Effector memory CD4-positive, alpha-beta T cell (primary cell): ENCODE measurements at places on chromosomes 13 and 19.

DNA sequence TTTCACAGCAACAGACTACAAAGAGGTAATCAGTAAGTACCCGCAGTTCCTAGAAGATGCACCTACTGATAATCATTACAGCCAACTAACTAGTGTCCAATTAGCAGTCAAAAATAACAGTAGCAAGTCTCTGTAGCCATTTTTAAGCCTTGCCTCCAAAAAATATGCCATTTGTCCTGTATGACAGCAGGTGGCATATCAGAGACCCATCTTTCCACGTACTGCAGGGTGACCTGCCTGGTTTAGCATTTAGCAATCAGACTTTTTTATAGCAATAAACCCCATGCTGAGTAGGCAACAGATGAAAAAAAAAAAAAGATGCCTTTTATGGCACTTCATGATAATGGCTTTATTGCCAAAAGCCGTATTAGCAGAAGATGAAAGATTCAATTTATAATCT is 155.3 kb upstream of the LSM14A start:
- no peak for DNase-seq

DNA sequence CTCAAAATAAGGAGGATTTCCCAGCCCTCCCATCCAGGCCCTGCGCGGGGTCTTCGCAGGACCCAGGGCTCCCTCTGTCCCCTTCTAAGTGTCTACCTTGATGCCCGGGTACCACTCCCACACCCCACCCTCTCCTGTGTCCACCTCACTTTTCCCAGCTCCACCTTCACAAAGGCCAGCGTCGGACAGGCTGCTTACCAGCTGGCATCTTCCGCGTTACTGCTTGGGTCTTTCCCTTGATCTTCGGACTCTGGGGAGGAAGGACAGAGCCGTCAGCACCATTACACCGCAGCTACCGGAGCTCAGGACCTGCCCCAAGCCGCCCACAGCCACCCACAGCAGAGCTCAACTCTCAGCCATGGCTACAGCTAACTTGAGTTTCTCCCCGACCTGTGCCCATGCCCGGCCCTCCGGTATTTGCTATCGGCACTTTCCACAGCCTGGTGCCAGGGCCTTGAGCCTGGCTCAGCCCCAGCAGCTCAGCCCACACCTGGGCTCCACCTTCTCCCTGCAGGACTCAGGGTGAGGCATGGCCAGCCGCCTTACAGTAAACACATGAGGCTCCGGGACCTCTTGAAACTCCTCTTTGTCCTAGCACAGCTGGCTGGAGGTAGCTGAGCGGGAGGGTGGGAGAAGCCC is 3.8 kb downstream of the C13orf46 start:
- DNase-seq: no peak

- DNase-seq: no peak
These were observed 42.6 kb upstream of the TPM4 start for GRCh38 chr19:16033721-16034120.

GRCh38 chr13:50229960-50230661 is 214.9 kb downstream of the KCNRG start:
- DNase-seq: no peak

DNA sequence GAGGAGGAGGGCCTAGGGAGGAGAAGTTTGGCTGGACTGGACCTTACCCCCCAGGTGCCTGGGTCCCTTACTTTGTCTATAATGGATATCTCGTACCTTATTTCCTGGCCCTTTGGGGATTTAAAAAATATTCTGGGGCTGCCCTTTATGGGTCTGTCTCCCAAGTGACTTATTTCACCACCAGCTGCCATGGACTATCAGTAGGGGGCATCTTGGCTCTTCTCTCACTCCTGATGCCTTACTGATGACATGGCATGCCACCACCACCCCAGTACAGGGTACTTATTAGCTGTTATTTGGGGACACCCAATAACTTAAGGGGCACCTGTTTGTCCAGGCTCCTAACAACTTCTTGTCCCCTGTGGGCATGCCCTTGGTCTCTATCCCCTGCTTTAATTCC is 38.0 kb downstream of the NFIX start:
- no peak for DNase-seq

- DNase-seq: no peak
These were observed 14.4 kb upstream of the GNA15 start for GRCh38 chr19:3121396-3121795.

DNA sequence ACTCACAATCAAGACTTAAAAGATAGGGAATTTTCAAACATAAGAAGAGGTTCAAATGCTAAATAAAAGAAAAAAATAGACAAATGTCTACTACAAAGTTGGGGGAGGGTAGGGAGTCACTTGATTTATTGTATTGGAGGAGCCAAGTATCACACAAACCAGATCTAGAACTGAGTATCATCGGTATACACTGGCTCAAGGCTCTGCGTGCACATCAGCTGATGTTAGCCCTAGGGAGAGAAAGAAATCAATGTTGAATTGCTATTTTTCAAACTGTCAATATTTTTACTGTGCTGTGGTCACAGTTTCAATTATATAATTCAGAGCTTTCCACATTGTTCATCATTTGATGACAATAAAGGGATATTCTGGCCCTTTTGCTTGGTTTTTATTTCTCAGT is 54.9 kb upstream of the RXFP2 start:
- DNase-seq: no peak

GRCh38 chr19:19655051-19655594 is 8.4 kb downstream of the ATP13A1 start:
- no peak for DNase-seq
